ENCODE measurements at places on chromosomes 5 and 9.

DNA sequence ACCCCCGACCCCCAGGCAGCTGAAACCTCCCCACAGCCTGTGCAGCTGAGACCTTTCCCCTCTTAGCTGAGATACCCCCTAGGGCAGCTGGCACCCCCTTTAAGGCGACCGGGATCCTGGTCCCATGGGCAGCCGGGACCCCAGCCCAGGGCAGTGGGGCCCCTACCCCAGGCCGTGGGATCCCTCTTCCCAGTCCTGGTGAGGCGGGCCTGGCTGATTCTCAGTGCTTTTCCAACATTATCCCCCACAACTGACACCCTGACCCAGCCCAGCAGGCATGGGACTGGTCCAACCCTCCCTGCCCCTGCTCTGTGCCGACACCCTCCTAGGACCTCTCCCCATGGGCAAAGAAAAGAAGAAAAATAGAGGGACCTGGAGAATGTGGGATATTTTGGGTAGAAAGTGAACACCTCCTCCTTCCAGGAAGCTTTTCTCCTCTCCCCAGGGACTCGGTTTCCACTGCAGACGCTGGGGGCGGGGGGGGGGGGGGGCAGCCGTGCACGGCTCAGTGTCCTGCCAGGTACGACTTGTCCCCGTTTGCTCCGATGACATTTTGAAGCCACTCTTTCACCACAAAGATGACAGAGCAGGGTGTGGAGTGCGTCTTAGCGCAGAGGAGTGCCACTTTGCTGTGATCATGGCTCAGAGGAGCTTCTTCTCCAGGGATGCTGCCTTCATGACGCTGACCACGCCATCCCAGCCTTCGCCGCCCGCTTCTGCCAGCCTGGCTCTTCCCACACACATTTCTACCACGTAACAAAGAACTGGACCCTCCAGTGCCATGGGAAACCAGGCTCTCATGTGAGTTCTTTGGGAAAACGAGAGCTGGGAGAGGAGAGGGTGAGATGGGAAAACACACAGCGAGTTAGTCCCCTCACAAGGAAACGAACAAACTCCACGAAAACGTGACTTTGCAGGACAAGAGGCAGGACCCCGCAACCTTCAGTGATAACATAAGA, 47.5 kb downstream of the MRPL36 start:
- DNase-seq = no peak

DNA sequence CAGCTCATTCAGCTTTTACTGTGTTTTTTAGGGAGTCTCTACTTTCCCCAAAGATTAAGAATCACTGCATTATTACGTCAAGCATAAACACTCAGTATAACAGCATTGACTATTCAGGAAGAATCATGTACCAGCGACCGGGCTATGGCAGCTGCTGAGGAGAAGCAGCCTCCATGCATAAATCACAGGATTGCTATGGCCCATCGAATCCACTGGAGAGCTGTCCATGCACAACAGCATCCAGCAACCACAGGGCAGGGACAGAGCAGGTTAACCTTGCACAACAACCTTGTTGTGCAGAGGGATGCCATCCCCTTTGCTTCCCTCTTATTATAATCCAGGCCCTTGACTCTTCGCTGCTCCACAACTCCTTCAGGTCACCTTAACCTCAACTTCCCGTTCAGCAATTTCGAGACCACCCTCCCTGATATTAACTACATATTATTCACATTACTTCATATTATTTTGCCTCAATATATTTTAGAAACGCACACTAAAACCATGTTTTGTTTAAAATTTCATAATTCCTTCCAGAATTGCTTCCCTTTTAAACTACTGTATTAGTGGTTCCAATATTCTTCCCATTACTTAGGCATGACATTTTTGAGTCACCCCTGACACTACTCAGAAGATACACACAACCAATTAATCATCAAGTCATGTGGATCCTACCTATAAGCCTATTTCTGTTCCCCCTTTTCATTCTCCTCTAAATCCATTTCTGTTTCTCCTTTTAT, 991 bp downstream of the IARS1 start:
- no peak for DNase-seq

- no peak for DNase-seq
Measured at GRCh38 chr5:14895301-14895700, 23.7 kb upstream of the ANKH start.

GRCh38 chr9:4762108-4762885, 21.3 kb upstream of the AK3 start:
- no peak for DNase-seq

GRCh38 chr5:82640916-82641315, 362.8 kb upstream of the RPS23 start:
- DNase-seq = no peak

GRCh38 chr5:146229222-146229621, 25.8 kb downstream of the RBM27 start:
- DNase-seq = no peak

- no peak for DNase-seq
Measured at GRCh38 chr9:14437354-14438231, 123.7 kb upstream of the NFIB start.

DNA sequence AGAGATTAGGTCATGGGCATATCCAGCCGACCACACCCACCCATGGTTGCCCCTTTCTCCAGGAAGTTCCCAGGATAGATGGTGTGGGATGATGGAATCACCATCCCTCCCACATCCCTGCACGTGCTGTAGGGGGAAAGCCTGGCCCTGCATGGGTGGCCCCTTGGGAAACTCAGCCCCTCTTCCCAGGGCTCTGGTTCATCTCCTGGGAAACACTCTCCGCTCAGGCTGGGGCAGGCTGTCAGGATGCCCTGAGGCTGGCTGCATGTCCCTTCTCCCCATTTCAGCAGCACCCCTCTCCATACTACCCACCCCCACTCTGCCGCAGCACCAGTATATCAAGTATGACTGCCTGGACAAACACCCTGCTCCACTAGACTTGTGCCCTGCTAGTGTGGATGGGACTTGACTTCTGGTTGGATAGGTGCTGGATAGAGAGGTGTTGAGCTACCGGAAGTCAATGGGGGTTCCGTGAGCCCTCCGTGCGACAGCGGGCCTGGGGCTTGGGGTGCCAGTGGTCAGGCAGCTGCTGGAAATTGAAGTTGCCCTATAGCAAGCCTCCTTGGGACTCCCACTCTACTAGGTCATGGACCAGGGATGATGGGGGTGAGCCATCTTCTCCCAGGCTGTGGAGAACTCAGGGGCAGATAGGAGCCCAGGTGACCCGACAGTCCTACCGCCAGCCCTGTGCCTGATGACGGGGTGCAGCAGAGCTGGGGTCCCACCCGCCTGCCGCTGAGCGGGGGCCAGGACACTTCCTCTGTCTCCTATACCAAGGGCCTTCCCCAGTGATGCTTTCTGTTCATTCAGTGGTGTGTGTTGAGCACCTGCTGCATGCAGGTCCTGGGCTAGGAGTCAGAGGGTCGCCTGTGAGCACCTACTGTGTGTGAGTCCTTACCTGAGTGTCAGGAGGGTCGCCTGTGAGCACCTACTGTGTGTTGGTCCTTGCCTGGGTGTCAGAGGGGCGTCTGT, 69.4 kb upstream of the COL5A1 start:
- no peak for DNase-seq

GRCh38 chr5:67417839-67418238, 221.2 kb upstream of the CD180 start:
- no peak for DNase-seq

GRCh38 chr5:73222173-73222572, 49.2 kb downstream of the TMEM174 start:
- DNase-seq = no peak

DNA sequence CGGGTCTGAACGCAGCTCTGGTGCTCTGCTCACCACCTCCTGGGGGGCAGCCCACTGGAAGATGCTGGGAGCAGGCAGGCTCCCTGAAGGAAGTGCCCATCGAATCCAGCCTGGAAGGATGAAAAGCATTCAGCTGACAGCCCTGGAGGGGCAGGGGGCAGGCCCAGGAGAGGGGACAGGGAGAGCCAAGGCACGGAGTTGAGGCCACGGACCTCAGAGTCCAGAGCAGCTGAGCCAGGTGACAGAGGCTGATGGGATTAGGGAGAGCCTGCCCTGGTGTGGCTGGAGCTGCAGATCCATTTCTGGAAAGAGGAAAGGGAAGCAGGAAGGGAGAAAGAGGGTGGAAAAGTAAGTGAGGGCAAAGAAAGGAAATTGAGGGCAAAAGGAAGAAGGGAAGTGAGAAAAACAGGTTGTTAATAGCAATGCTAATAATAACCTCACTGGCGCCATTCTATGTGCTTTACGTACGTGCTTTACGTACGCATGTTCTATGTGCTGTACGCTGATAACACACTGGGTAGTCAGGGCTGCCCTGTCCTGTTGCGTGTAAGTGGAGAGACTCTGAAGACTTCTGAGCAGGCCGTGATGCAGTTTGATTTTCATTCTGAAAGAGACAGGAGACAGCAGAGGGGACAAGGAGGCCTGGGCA, 52.6 kb downstream of the LMX1B start:
- DNase-seq = no peak

GRCh38 chr5:169083394-169084018, 217.4 kb downstream of the SLIT3 start:
- DNase-seq = no peak

DNA sequence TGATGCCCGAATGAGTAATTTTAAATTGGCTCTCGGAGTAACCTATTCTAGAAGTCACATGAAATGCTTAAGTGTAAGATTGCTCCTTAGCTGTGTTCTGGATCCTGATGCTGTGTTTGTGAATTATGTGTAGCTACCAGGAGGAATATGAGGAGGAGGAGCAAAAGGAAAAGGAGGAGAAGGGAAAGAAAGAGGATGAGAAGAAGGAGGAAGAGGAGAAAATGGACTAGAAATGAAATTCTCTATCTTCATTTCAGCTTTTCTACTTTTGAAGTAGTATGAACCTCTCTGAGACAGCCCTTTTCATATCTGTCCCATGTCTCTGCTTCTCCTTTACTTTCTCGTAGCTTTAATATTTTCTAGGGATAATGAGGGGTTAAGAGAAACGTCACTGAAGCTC, 119.4 kb upstream of the ACTBL2 start:
- DNase-seq = no peak

DNA sequence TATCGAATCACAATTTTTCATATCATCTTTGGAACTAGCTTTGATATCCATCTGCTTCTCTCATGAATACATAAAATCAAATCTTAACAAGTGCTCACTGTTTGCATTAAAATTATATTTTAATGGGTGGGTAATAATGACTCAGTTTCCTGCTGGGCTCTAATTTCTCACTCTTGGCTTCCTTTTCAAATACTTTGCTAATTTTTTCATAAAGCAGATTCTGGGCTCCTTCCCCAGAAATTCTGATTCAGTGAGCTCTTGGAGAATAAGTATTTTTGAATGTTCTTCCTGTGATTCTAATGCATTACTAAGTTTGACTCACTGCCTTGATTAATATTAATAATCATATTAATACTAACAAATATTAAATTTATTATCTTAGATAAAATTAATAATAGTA, 48.9 kb downstream of the YIPF5 start:
- no peak for DNase-seq

DNA sequence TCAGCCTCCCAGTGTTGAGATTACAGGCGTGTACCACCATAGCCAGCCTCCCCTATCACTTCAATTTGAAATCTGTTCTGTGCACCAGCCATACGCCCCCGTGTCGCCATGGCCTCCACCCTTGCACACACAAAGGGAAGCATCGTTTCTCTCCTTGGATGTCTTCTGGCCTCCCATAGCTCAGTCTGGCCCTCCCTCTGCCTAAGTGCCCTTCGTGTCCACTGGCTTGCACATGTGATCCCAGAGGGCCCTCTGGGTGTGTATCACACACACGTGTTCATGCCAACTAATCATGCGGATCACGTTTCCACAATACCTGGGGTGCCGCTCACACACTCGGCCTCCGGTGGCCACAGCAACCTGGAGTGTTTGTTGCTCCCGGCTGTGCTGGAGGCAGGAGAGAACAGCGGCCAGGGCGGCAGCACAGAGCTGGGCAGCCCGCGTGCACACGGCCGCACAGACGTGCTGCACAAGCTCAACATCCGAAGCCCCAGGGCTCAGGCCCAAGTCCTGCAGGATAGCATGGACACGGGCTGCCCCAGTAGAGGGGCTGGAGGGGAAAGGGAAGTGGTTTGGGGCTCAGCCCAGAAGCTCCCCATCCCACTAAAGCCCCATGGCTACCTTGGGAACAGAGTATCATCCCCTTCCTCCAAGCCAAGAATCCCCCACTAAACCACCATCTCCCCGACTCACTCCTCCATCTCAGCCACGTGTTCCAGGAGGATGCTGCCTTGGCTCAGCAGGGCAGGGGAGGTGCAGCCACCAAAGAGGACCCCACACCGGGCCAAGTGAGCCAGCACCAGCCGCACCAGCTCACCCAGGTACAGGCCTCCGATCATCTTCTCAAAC, 10.9 kb downstream of the HK3 start:
- no peak for DNase-seq

GRCh38 chr5:7869474-7870136, 657 bp downstream of the MTRR start:
- no peak for DNase-seq

GRCh38 chr9:15253197-15253596, 53.8 kb downstream of the TTC39B start:
- DNase-seq = no peak

- DNase-seq = no peak
Measured at GRCh38 chr5:10576121-10576789, 12.4 kb downstream of the ANKRD33B start.

DNA sequence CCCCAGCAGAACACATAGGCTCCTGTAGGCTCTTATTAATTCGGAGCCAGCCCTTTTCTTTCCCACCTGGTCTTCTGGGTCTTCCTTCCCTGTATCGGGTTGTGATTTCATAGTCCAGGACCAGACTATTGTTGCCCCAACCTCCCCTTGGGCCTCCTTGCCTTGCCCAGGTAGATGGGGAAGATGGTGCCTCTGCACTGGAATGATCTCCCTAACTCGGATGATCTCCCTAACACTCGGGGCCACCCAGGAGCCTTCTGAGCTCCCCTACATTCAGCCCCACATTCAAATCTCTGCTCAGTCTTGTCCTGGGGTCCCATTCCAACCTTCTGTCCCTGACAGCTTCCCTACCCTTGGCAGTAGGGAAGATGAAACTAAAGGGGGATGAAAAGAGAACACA, 2.7 kb upstream of the IRF1 start:
- no peak for DNase-seq

DNA sequence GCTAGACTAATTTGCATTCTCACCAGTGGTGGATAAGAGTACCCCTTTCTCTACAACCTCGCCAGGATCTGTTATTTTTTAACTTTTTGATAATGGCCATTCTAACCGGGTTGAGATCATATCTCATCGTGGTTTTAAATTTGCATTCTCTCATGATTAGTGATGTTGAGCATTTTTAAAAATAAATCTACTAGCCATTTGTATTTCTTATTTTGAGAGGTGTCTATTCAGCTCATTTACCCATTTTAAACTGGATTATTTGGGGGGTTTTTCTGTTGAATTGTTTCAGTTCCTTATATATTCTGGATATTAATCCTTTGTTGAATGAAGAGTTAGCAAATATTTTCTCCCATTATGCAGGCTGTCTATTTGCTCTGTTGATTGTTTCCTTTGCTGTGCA, 139.6 kb downstream of the ARSB start:
- DNase-seq = no peak

- DNase-seq = no peak
Measured at GRCh38 chr9:68462105-68462775, 78.4 kb downstream of the TMEM252 start.

- no peak for DNase-seq
Measured at GRCh38 chr5:92179651-92180050, 796.5 kb upstream of the ARRDC3 start.

Data from cortex of kidney (tissue), 1 donor.